CD4-positive, alpha-beta T cell treated with Interferon gamma for 1 hour (primary cell): ENCODE measurements at places on chromosomes 4 and X.

DNA sequence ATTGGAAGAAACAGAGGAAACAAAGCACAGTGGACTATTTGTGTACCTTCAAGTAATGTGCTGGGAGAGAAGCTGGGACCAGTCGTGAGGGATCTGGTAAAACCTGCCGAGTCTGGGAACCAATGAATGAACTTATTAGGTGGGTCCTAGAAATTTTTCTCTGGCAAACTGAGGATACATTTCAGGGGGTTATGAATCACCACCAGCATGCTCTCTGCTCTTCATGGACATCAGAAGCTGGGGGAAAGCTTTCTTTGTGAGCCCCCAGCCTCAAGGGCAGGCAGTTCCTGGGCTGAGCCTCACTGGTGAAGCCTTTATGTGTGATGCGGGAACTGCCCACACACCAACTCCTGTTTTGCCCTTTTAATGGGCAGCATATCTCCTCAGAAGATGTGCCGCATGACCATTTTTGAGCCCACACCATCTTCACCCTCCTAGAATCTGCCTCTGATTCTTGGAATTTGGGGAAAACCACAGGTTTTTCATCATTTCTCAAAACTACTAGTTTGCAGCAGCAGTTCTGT, 95.4 kb upstream of the ENPP6 start:
- no peak for DNase-seq

- no peak for DNase-seq
Measured at GRCh38 chr4:19300213-19300612, 951.5 kb upstream of the SLIT2 start.

DNA sequence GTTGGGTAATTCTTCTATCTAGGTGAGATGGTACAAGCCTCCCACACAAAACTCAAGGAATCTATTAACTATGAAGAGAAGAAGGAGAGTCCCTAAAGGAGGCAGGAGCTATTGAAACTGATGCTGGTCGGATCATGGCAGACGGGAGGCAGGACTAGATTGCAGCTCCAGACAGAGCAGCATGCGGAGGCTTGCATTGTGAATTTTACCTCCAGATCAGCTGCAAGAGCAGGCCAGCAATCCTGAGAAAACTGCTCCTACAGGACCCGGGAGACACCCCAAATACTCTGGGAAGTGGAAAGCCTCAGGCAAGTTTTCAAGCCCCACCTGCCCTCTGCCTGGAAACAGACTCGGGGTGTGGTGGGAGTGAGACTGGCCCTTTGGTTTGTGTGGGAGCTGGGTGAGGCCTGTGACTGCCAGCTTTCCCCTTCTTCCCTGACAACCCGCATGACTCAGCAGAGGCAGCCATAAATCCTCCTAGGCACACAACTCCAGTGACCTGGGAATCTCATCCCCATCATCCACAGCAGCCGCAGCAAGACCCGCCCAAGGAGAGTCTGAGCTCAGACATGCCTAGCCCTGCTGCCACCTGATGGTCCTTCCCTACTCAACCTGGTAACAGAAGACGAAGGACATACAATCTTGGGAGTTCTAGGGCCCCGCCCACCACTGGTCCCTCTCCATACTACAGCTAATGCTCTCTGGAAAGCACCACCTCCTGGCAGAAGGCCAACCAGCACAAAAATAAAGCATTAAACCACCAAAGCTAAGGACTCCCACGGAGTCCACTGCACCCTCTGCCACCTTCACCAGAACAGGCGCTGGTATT, 30.9 kb downstream of the GATB start:
- DNase-seq: no peak

GRCh38 chr4:128550060-128550459, 259.4 kb upstream of the JADE1 start:
- no peak for DNase-seq

DNA sequence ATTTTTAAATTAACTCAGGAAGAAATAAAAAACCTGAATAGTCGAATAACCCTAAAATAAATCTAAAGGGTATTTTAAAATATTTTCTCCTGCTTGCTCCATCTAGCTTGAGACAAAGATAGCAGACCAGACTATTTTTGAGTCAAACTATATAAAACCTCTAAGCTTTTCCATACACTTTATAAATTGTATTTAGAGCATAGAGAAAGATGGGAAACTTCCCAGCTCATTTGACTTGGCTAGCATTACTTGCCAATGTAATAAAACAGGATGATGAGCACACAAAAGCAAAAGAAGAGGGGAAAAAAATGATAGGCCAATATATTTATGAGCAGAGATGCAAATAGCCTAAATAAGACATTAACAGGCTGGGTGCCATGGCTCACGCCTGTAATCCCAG, 117.1 kb downstream of the ANAPC4 start:
- DNase-seq: no peak

GRCh38 chrX:103488332-103488731, 31.0 kb downstream of the RAB40A start:
- no peak for DNase-seq

DNA sequence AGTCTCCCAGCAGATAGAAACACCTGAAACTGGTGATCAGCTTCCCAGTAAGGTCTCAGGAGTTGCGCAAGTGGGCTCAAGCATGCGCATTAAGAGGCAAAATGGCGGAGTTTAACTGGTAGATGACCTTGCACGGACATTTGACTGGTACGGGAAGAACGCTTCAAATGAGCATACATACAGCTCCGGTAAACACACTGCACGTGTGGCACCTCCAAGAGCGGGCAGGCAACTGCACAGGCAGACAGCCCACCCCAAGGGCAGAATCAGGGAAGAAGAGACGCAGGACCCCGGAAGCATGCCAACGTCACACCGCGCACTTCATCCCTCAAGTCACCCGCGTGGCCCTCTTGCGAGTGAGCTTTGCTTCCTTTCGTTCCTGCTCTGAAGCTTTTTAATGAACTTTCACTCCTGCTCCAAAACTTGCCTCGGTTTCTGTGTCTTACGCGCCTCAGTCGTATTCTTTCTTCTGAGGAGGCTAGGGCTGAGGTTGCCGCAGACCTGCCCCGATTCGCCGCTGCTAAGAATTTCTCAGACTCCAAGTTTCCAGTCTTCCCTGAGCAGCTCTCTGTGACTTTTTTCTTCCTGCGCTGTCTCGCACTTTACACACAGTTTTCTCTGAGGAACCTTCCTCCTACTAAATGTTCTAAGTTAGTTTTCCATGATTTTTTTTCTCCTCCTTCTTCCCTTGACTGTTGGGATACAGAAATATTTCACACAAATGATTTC, 180.7 kb upstream of the ZFP42 start:
- DNase-seq: no peak

GRCh38 chr4:147963839-147964238, 232.0 kb downstream of the ARHGAP10 start:
- DNase-seq: no peak

GRCh38 chr4:100742045-100742444, 224.2 kb upstream of the EMCN start:
- no peak for DNase-seq

DNA sequence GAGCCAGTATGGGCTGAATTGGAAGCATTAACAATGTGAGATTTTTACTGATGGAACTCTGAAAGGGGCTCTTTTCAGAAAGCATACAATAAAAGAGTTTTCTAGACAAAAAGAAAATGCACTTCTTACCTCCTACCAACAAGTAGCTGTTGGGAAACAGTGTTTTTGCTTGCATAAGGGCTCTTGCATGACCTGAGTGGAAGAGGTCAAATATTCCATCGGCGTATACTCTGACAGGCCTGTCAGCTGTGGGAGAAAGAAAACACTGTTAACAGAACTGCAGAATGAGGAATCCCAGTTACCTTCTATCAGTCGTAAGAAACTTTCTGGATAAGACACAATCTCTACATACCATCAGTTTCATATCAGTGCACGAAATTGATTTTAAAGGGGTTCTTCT, 39.5 kb downstream of the PCYT1B start:
- DNase-seq: no peak

- DNase-seq: no peak
Measured at GRCh38 chrX:97858592-97858991, 974.9 kb downstream of the RPA4 start.
